ENCODE measurements at places on chromosomes 7 and 10.

DNA sequence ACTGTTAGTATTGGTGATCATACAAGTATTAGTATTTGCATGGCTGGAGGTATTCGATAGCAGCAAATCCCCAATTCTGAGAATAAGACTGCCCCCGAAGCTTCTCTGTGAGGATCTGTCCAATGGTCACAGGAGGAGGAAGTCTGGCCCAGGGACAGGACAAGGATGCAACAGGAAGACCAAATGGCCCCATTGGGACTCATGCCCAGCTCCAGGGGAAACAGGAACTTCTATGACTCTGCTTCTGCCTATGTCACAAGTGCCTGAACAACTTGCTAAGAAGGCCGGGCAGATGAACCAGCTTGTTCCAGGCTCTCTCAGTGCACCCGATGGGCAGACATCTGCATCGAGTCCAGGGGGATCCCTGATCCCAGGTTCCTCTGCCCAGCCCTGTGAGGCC, 172.0 kb upstream of the GRB10 start:
- no peak for DNase-seq

- no peak for DNase-seq
Observed at GRCh38 chr10:42997151-42997848, 79.6 kb upstream of the RET start.

DNA sequence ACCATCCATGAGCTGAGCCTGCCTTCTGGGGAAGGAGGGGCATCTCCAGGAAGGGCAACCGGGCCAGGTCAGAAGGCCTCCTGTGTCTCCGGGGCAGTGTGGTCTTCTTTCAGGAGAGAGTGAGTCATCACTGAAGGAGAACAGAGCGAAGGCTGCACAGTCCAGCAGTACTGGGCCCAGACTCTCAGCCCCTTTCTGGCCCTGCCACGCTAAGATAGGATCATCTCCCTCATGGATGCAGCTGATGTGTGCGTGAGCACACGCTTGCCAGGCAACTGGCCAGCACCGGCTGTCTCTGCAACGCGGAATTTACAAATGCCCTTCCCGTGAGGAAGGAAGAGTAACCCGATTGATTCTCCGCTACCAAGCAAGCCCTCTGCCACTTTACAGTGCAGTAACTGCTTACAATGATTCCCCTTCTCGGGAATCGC, 328.2 kb downstream of the TNS3 start:
- DNase-seq = no peak

DNA sequence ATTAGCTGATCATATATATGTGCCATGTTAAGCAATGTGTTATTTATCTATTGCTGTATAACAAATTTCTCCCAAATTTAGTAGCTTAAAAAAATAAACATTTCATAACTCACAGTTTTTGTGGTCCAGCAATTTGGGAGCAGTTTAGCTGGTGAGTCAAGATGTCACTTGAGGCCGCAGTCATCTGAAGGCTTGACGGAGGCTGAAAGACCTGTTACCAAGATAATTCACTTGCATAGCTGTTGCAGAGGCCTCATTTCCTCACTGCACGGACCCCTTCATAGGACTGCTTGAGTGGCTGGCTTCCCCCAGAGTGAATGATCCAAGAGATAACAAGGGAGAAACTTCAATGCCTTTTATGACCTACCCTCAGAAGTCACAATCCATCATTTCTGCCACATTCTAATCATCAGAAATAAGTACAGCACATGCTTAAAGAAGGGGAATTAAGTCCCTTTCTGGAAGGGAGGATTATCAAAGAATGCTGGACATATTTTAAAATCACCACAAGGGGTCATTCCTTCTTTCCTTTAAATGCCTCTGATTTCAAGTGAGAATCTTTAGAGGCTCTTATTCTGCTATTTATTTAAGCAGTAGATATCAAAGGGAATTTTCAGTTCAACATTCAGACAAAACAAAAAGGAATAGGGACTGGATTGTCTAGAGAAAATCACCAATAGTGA, 10.5 kb upstream of the SRPK2 start:
- no peak for DNase-seq

DNA sequence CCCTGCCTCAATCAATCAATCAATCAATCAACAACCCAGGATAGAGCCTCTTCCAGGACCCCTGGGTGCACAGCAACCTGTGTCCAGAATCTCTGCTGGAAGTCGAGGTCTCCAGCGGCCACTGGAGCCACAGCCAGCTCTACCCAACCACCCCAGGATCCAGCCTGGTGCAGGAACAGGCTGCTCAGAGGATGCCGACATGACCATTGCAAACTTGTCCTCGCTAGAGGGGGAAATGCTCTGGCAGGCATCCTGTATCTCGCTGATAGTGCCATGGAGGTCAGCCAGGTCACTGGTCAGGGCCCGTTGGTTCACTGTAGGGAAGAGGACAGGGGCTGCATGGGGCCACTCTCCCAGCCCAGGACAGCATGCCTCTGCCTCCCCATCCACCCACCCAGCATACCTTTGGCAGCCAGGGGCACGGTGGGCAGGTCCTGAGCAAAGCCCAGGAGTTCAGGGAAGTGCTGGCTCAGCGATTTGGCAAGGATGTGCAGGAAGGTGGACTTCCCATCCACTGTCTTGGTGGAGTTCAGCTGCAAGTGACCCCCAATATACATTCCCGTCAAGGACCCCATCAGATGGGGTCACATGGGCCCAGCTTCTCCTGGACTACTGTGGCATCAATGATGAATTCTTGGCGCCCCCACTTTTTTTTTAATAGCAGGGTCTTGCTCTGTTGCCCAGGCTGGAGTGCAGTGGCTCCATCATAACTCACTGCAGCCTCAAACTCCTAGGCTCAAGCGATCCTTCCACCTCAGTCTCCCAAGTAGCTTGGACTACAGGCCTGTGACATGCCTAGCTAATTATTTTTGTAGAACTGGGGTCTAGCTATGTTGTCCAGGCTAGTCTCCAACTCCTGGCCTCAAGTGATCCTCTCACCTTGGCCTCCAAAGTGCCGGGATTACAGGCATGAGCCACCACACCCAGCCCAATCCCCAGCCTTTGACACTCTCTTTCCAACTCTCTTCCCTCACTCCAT, 49.4 kb downstream of the GRID2IP start:
- DNase-seq = no peak

GRCh38 chr10:13883636-13884444, 297.1 kb downstream of the PRPF18 start:
- no peak for DNase-seq

- DNase-seq = no peak
Observed at GRCh38 chr7:71769326-71769725, 637.4 kb downstream of the GALNT17 start.

DNA sequence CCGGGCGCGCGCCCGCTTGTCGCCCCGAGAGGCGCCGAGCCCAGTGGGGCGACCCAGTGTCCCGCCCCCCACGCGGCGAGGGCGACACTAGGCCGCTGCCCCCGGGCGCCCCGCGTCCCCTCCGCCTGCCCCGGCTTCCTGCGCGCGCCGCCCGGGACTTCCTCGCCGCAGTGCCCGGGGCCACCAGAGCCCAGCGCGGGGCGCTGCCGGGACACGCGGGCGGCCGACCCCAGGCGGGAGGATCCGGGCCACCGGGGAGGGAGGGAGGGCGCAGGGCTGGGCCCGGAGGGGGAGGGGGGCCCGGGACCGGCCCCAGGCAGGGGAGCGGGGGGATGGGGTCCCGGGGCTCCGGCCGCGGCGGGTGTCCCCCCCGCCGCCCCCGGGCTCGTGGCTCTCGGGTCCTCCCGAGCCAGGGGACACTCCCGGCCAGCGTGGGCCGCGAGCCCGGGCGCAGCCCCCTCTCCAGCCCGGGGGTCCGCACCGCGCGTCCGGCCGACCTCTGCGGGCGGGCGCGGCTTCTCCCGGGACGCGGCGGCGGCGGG, 435 bp upstream of the PWWP2B start:
- peak; percentile 59 for DNase-seq

- no peak for DNase-seq
Observed at GRCh38 chr10:98272656-98273055, 4.7 kb upstream of the LOXL4 start.

DNA sequence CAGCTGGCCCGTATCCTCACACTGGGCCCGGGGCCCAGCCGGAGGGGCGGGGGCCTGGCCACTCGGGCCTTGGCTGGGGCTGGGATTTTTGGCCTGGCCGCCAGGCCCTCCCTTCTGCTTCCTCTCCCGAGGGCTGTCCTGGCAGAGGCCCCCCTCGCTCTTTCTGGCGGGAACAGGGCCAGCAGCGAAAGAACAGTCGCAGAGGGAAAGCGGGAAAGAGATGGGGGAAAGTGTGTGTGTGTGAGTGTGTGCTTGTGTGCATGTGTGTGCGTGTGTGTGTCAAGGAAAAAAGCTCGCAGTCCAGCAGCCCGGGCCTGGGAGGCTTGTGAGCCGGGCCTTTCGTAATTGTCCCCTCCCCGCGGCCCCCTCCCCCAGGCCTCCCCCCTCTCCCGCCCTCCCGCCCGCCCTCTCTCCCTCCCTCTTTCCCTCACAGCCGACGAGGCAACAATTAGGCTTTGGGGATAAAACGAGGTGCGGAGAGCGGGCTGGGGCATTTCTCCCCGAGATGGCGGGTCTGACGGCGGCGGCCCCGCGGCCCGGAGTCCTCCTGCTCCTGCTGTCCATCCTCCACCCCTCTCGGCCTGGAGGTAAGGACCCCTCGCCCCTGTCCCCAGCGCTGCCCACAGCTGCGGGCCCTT, at the start of gene ELN:
Gene ELN, plus strand, starts transcription at position 491 of the 638 bp plus-strand sequence. Its CDS starts 15 bp downstream, at position 506.
- DNase-seq = no peak

GRCh38 chr7:149063476-149063875, 27.0 kb downstream of the ZNF786 start:
- no peak for DNase-seq

GRCh38 chr7:74306730-74307469, 17.7 kb downstream of the CLIP2 start:
- DNase-seq = peak; percentile 34

- peak; percentile 61 for DNase-seq
Observed at GRCh38 chr10:69801094-69801433, 642 bp upstream of the COL13A1 start.

DNA sequence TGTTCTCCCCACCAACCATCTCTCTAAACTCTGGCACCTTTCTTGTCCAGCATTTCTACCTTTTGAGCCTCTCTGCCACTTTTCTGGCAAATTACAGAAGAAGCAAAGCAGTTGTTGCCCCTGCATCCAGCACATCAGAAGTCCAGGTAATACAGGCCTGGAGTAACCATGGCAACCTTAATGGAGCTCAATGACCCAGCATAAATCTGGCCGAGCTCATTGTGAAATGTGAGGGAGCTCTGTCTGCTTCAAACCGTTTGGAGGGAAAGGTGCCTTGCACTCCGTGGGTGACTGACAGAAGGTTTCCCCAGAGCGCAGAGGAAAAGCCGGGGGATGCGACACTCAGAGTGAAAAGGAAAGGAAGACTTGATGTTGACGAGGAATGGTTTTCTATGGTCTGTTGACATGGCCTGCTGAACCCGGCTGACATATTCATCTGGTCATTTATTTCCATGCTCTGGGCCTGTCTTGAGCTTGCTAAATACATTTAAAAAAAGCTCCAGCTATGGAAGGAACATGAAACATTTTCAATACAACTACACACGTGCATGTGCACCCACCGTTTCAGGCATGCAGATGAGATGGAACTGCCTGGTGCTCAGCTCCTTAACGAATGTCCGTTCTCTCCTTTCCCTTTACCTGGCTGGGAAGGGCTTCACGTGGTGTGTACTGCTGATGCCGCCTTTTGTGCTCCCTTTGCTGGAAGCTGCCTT, 74.9 kb downstream of the ADRA2A start:
- no peak for DNase-seq

GRCh38 chr10:73478636-73479035, 17.2 kb downstream of the PPP3CB start:
- no peak for DNase-seq

GRCh38 chr7:42106562-42106961, 130.4 kb downstream of the GLI3 start:
- DNase-seq = no peak

GRCh38 chr7:41134300-41135255, 568.3 kb downstream of the INHBA start:
- DNase-seq = no peak

GRCh38 chr7:151679071-151679708, 159.5 kb upstream of the RHEB start:
- DNase-seq = no peak

- DNase-seq = no peak
Observed at GRCh38 chr7:117772421-117772820, 100.8 kb downstream of the CTTNBP2 start.

DNA sequence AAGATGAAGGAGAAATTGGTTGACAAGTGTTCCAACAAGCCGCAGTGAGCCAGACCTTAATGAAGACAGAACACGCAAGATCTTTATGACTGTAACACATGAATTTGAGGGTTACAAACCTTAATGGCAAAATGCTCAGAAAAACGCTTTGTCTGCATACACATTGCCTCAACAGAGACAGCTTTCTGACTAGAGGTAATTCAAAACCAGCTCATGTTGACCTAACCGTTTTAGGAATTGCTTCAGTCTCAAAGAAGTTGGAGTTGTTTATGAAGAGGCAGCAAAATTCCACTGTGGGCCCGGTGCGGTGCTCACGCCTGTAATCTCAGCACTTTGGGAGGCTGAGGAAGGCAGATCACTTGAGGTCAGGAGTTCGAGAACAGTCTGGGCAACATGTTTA, 2.2 kb upstream of the GTF2I start:
- no peak for DNase-seq

DNA sequence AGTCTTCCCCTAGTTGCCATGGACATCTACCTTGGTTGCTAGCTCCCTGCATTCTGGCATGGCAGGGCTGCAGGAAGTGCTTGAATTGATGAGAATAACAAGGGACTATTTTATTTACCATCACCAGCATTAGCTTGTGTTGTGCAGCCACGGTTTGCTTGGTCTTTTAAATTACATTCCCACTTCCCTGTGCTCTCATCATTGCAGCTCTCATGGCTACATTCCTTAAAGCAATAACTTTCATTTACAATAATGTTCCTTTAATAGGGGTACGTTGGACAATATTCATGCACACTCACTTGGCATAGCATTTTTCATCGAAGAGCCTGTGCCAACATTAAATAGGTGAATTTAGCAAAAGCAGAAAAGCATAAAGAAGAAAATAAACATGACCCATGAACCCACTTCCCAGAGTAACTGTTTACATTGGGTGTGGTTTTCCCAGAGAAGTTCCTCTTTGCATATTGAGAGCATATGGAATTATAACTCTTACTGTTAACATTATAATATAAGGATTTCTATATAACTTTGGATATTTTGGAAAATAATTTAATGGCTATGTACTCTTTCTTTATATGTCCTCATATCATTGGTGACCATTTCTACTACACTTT, 113.2 kb upstream of the VWC2 start:
- no peak for DNase-seq

DNA sequence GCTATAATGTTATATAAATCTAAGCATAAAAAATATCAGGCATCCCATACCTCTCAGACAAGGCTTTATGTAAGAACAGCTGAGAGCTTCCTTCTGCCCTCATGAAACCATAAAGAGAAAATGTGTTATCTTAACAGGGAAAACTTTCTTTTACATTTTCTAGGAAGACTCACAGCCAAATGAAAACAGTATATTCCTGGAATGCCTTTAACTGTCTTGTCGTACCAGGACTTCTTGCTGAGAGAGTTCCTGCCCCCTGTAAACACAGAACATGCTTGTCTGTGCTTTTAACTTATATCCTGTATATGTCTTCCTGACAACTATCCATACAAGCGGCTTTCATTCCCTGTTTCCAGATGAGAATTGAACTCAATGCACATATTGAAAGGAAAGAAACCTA, 64.8 kb upstream of the AHR start:
- DNase-seq = no peak

- DNase-seq = no peak
Observed at GRCh38 chr10:46299286-46299535, 12.4 kb downstream of the ANTXRL start.
